T-helper 1 cell (primary cell): ENCODE measurements at places on chromosomes 4 and X.
A peak's percentile ranks its signal among the peaks of the same experiment; 100 is the strongest.

GRCh38 chr4:118282692-118283091, 70.1 kb downstream of the PRSS12 start:
- DNase-seq, result no peak

GRCh38 chr4:143351774-143352451, 15.2 kb downstream of the GAB1 start:
- DNase-seq, result no peak

DNA sequence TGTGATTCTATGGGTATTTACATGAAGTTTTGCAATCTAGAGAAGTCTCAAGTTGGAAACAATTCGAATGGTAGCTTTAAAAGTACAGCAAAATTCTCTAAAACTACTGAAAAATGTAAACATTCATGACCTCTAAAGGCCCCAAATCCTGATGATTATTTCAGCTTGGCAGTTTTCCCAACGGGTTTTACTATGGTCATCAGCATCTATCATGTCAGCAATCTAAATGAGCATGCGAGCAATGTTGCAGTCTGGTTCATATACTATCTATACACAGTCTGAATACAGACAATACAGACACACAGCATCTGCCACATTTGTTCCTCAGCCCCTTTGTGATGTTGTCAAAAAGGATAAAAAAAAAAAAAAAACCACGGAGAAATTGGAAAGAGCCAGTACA, 790.3 kb upstream of the HTR2C start:
- no peak for DNase-seq

- DNase-seq, result no peak
These were observed 756.9 kb downstream of the FAT4 start for GRCh38 chr4:126071346-126072333.

DNA sequence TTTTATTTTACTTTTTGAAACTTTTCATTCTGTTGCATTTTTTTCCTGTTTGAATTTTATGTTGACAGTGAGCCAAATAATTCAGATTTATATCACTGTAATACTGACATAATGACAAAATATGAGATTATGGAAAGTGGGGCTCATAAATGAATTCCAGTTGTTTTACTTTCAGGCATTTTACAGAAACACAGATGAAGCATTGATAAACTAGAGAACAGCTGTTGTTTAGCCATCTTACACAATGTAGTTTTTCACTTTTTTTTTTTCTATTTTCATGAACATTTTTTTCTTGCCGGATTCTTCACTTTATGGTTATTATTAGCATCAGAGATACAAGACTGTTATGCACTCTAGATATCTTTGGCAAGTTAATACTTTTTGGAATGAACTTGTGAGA, 91.7 kb upstream of the PAQR3 start:
- DNase-seq, result no peak

DNA sequence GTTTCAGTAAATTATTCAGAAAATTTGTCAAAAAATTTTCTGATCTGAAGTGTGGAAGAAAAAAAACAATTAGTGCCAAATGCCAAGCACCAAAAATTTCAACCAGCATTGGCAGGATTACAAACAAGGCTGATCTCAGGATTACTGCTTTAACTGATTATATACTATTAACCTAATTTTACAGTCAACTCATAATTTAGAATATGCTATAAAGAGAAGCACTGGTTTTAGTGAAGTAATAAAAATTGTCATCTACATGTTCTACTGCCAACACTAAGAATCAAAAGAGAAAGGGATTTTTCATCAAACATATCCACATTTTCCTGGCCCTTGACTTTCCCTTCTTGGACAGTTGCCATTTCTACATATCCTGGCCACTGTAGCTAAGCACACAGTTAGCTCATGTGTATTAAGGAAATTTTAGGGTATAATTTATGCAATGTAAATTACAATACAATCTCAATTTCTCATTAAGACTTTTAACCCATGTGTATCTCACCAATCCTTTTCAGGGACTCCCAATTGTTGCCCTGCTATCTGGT, 33.8 kb downstream of the THOC2 start:
- no peak for DNase-seq

DNA sequence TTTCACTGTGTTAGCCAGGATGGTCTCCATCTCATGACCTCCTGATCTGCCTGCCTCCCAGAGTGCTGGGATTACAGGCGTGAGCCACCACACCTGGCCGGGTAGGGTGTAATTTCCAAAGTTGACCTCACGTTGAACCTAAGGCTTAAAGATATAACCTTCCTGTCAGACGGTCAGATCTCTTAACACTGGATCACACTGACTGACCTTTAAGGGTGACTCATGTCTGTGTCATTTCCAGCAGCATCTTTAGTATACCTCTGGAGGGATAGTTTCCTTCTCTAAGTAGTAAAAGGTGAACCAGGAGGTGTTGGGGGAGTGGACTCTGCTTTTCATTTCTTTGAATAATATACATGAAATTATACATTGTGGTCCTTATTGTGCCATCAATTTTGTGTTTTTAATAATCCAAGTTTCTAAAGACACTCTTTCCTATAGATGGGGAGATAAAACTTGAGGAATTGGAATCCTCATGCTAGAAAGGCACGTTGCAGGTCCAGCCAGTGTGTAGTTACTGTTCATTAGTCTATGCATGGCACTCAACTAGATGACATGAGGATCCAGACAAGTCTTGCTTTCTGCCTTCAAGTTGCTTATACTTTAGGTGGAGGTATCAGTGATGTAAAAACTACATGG, 45.7 kb downstream of the ARHGAP10 start:
- no peak for DNase-seq

GRCh38 chrX:125646195-125646594, 326.5 kb downstream of the TEX13C start:
- DNase-seq, result no peak

- no peak for DNase-seq
These were observed 13.1 kb upstream of the IDS start for GRCh38 chrX:149518236-149518635.

GRCh38 chrX:18210470-18210869, 10.2 kb downstream of the BEND2 start:
- DNase-seq, result no peak

DNA sequence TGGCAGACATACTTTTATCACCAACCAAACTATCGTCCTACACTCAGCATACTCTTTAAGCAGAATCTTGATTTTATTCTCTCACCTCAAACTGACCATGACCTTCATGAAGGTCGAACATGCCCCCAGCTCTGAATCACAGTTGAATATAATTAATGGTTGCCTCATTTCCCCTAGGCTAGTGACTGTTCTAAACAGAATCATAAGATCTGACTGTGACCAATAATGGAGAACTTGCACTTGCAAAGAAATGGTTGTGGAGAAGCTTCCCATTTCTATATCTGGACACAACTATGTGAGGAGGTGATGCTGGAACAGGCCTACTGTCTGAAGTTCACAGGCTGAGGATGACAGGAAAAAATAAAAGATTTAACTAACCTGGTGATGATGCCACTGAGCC, 85.1 kb downstream of the PDGFC start:
- no peak for DNase-seq

- no peak for DNase-seq
These were observed 32.2 kb downstream of the FNIP2 start for GRCh38 chr4:158801066-158801465.

GRCh38 chr4:8592366-8593263, at the start of gene CPZ:
Gene CPZ, plus strand, starts transcription at chr4:8592765. Its CDS starts 69 bp downstream, at chr4:8592834.
- DNase-seq, result no peak

DNA sequence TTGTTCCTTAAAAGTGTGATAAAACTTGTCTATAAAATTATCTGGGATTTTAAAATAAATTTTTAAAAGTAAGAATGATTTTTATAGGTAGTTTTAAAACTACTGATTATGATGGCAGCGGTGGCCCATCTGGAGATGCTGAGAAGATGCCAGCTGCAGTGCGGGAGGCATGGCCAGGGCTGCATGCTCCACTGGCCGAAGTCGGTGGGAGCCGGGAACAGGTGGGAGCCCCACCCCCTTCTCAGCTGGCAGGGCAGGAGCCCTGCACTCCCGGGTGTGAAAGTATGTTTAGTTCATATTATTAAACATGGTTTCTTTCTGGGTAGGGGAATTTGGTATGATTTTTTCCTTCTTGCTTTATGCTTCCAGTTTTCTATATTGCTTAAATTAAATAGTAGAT, 63.8 kb downstream of the CORIN start:
- DNase-seq, result no peak

DNA sequence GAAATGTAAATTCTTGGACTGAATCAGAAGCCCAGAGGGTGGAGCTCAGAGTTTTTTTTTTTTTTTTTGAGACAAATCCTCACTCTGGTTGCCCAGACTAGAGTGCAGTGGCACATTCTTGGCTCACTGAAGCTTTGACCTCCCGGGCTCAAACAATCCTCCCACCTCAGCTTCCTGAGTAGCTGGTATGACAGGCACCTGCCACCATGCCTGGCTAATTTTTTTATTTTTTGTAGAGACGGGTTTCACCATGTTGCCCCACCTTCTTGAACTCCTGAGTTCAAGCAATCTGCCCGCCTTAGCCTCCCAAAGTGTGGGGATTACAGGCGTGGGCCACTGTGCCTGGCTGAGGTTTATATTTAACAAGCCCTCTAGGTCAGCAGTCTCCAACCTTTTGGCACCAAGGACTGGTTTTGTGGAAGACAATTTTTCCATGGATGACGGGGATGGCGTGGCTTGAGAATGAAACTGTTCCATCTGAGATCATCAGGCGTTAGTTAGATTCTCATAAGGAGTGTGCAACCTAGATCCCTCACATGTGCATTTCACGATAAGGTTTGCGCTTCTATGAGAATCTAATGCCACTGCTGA, 76.7 kb downstream of the FHIP1A start:
- no peak for DNase-seq

GRCh38 chrX:129957241-129958082, 25.0 kb upstream of the BCORL1 start:
- no peak for DNase-seq

GRCh38 chr4:184459413-184459812, 14.9 kb downstream of the IRF2 start:
- DNase-seq, result no peak

DNA sequence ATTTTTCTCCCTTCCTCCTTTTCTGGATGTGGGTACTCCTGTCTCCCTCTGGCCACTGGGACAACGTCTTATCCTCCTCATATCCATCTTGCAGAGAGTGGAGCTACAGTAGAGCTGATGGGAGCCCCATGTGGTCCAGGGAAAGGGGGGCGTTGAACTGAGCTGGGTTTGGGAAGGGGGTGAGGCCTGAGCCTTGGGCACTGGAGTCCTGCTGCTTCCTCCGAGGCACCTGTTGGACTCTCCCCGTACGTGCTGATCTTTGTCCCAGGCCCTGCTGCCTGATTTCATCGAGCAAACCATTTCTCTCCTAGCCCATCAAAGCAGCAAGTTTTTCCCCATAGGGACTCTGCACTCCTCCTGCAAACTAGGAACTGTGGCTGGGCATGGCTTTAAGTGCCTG, 94.3 kb downstream of the STOX2 start:
- DNase-seq, result no peak

DNA sequence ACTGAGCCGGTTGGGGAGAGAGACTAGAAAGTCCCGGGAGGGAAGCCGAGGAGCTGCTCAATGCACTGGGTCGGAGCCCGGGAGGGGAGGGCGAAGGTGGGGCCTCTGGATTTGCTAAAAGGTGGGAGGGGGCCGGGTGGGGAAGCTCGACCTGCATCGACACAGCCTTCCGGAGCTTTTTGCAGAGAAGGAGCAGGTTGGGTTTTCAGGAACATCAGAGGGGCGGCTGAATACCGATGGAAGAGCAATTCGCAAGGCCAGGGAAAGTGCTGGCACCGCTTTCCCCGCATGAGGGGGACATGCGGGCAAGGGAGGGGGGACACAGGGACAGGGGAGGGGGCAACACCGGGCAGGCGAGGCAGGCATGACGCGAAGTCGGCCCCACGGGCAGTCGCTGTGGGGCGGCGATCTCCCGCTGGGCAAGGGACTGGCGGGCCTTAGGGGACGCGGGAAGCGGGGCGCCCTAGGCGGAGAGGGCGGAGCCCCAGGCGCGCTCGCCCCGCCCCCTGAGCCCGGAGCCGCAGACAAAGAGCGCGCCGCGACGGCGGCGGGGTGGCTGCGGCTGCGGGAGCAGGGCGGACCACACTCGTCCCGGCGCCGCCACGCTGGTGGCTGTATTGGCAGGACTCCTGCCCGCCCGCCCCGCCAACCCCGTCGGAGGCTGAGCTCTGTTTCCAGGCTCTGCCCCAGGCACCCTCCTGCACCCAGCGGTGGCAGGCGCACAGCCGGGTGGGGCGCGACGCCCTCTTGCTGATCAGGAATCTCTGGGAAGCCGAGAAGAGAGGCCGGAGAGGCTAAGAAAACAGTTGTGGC, 11.6 kb downstream of the PDZD4 start:
- DNase-seq, result peak; percentile 40

GRCh38 chr4:76981644-76982043, 32.1 kb downstream of the SEPTIN11 start:
- DNase-seq, result no peak

GRCh38 chr4:78167510-78167909, 110.4 kb downstream of the FRAS1 start:
- DNase-seq, result no peak

DNA sequence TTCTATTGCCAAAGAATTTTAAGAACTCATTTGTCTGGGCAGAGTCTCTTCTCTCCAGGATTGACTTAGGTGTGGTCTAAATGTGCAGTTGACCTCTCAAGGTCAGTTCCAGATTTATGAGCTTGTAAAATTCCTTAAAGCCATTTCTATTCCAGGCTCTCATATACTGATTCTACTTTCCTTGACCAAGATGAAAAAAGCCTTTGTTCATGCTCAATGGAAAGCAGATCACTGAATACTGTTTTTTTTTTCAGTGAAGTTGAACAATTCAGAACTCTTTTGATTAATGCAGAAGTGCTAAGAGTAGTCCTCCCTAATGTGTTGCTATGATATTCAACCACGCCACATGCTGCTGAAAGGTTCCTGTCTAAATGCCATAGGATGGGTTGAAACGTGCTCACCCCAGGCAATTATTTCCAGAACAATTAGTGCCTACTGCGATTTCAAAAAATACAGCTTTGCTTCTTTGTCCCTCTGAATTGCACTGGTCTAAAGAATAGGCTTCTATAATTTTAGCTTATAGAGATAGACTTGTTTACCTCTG, 312.4 kb upstream of the PABPC5 start:
- DNase-seq, result no peak

DNA sequence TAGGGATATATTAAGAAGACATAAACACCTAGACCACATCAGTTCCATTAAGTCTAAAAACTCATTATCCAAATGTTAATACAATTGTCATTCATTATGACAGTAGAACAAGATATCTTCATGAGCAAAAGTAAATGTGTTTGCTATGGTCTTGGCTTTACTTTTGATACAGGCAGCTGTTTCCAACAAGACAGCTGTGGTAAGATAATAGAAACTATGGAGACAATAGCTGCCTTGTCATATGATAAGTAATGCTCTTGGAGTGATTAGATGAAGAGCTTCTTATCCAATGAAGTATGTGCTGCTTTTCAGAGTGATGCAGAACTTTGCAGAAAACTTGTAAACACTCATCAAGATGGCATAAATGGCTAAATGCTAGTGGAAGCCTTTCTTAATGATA, 1066.0 kb downstream of the FSTL5 start:
- DNase-seq, result no peak

- no peak for DNase-seq
These were observed 10.4 kb upstream of the CDK16 start for GRCh38 chrX:47208108-47208507.
